WTC11 (cell line): ENCODE measurements at places on chromosomes 6 and 20. TPM values are rescaled to one million over a fixed set of nuclear protein-coding genes. Genes with fewer than 3 reads are reported as not detected.

DNA sequence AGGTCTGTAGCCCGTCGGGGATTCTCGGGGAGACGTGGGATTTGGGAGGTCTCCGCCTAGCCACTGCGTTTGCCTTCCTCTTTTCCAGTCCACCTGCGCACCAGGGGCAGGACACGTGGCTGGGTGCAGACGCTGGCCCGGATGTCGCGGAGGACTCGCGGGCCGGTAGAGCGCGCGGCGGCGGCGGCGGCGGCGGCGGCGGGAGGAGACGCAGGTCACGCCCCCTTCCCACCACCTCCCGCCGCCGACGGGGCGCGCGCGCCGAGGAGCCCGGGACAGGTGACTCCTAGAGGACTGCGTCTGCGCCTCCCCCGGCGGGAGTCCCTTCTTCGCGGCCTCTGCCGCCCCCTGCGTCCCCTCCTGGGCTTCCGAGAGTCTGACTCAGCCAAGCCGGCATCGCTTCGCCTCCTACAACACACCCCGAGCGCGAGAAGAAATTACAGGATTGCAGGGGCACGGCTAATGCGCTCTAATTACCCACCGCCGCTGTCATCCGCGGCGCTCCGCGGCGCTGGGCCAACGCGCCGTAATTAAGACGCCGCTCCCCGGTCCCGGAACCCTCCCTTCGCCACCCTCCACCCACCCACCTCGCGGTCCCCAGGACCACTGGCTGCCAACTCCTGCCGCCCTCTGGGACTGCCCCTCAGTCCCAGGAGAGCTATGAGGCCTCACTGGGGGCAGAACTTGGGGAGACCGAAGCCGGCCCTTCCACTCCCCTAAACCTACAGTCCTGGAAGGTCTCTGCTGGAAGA, 124.5 kb downstream of the MRPL14 start:
- peaks cover 66% of the 10 kb centered on the region for H3K4me1 ChIP-seq
- H3K27me3 ChIP-seq = peaks cover 37% of the 10 kb centered on the region
- H3K27ac ChIP-seq = no peak overlapping the region

- H3K27me3 ChIP-seq = peaks cover 12% of the 10 kb centered on the region
- H3K27ac ChIP-seq = no peak overlapping the region
- DNase-seq = no peak
Measured at GRCh38 chr20:733861-734260, 34.4 kb downstream of the SLC52A3 start.

DNA sequence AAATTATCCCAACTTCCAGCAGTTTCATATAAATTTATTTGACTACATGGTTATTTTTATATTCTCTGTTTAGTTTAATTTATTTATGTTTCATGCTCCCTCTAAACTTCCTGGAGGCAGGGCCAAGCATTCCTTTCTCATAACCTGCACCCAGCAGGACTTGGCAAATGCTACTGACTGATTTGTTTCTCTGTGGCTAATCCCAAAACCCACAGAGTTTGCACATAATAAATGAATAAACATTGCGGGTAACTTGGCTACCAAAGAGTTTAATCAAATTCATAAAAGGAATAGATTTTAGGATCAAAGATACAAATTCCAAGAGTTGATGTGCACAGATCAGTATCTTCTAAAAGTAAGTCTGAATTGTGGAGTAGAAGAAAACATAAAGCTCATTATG, 239.5 kb downstream of the SLC35F1 start:
- H3K4me3 ChIP-seq = no peak overlapping the region
- H3K36me3 ChIP-seq = no peaks in the 10 kb centered on the region
- H3K27me3 ChIP-seq = no peaks in the 10 kb centered on the region

- H3K27ac ChIP-seq = peak overlapping the region; percentile 89
- H3K36me3 ChIP-seq = peaks cover 17% of the 10 kb centered on the region
- no peak overlapping the region for H3K4me3 ChIP-seq
- no peaks in the 10 kb centered on the region for H3K27me3 ChIP-seq
- H3K4me1 ChIP-seq = peaks cover 16% of the 10 kb centered on the region
Measured at GRCh38 chr6:118810420-118811027, 83.4 kb upstream of the ASF1A start.

EDN1 gene
- total RNA-seq = 0.50 to 1.0 TPM (median 0.80 TPM) in 3 replicates

- no peaks in the 10 kb centered on the region; the same call in 1 of the 2 replicates for H3K27me3 ChIP-seq
- peaks cover 8% of the 10 kb centered on the region; the same call in 1 of the 2 replicates for H3K36me3 ChIP-seq
- H3K27ac ChIP-seq = no peak overlapping the region
- peak; percentile 52 for DNase-seq
- H3K4me1 ChIP-seq = peaks cover 4% of the 10 kb centered on the region
- H3K4me3 ChIP-seq = no peak overlapping the region
Measured at GRCh38 chr6:157267109-157267611, 56.2 kb downstream of the TMEM242 start.

KHDRBS2 gene
- 0.76 to 1.2 TPM (median 0.87 TPM) in 3 replicates for total RNA-seq

DNA sequence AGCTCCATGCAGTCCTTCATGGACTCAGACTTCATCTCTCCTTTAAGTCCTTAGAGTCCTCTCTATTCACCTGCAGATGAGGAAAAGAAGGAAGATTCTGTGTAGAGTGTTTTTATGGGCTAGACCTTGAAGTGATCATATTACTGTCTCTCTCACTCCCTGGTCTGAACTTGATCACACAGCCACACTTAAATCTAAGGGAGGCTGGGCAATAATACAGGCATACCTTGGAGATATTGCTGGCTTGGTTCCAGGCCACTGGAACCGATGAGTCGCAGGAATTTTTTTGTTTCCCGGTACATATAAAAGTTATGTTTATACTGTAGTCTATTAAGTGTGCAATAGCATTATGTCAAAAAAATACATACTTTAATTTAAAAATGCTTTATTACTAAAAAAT, 59.2 kb upstream of the FOXO3 start:
- peaks cover 12% of the 10 kb centered on the region for H3K4me1 ChIP-seq
- no peak overlapping the region for H3K4me3 ChIP-seq
- no peak for DNase-seq
- H3K27me3 ChIP-seq = no peaks in the 10 kb centered on the region

- H3K27ac ChIP-seq = peak overlapping the region; percentile 89
- no peak overlapping the region for H3K4me3 ChIP-seq
- H3K36me3 ChIP-seq = no peaks in the 10 kb centered on the region
- H3K27me3 ChIP-seq = no peaks in the 10 kb centered on the region
- no peaks in the 10 kb centered on the region for H3K4me1 ChIP-seq
- no peak for DNase-seq
Measured at GRCh38 chr20:62395311-62396242, 8.7 kb downstream of the RPS21 start.

DNA sequence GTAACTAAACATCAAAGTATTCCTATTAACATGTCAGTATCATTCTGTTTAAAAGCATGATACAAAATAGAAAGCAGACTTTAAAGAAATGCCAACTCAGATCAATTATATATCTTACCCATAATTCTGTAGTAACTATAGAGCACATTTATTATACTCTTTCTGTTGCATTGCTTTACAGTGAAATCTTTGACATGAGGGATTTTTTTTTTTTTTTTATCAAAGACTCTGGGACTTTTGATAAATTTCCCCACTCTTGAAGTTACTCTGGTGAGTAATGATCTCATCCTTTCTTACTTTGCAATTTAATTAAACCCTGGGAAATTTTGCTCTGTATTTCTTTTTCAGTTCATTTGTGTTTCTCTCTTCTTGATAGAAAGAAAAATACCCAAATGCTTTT, 17.4 kb downstream of the ADGRF4 start:
- no peaks in the 10 kb centered on the region for H3K27me3 ChIP-seq
- no peak overlapping the region for H3K27ac ChIP-seq
- H3K4me3 ChIP-seq = no peak overlapping the region
- no peaks in the 10 kb centered on the region for H3K4me1 ChIP-seq
- DNase-seq = no peak

DNA sequence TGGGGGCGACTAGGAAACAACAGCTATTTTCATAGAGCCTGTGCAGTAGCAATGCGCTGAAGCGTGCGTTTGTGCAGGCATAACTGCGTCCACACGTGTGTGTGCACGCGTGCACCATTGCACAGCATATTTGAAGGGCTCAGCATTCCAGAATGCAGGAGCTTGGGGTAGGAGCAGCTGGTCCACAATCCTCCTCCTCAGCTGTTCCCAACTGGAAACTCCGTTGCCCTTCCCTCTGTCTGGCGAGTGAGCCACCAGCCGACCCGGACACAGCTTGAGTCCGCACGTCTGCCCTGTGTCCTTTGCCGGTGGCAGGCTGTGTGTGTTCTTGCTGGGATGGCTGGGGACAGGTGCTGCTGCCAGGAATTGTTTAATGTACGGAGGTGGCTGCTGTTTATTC, 110.2 kb downstream of the SASH1 start:
- DNase-seq = no peak
- 0 out of 2 replicates have a peak, but pooled peaks cover 3% of the 10 kb centered on the region for H3K36me3 ChIP-seq
- H3K4me3 ChIP-seq = no peak overlapping the region
- H3K27me3 ChIP-seq = no peaks in the 10 kb centered on the region
- H3K27ac ChIP-seq = no peak overlapping the region
- H3K4me1 ChIP-seq = peaks cover 19% of the 10 kb centered on the region

DNA sequence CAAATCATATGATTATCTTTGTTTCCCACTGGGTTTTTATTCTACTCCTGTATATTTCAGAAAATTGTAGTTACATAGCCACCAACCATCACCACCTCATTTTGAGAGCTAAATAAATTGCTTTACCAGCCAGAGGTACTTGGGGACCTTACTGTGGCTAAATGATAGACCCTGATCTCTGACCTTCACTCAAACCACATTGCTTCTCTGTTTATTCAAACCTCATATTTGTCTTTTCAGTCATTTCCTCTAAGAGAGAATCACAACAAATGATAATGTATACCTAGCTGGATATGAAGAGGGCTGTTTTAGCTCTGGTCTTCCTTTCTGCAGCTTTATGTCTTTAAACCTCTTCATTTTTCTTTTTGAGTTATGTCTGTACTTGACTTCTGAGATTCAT, 142.8 kb downstream of the ADGB start:
- peaks cover 8% of the 10 kb centered on the region for H3K4me1 ChIP-seq
- H3K27ac ChIP-seq = no peak overlapping the region
- no peak for DNase-seq
- H3K4me3 ChIP-seq = no peak overlapping the region
- H3K27me3 ChIP-seq = no peaks in the 10 kb centered on the region; the same call in 1 of the 2 replicates

- H3K27me3 ChIP-seq = no peaks in the 10 kb centered on the region
- H3K4me1 ChIP-seq = peaks cover 15% of the 10 kb centered on the region
- DNase-seq = no peak
Measured at GRCh38 chr6:135195522-135195921, 14.4 kb downstream of the MYB start.

DNA sequence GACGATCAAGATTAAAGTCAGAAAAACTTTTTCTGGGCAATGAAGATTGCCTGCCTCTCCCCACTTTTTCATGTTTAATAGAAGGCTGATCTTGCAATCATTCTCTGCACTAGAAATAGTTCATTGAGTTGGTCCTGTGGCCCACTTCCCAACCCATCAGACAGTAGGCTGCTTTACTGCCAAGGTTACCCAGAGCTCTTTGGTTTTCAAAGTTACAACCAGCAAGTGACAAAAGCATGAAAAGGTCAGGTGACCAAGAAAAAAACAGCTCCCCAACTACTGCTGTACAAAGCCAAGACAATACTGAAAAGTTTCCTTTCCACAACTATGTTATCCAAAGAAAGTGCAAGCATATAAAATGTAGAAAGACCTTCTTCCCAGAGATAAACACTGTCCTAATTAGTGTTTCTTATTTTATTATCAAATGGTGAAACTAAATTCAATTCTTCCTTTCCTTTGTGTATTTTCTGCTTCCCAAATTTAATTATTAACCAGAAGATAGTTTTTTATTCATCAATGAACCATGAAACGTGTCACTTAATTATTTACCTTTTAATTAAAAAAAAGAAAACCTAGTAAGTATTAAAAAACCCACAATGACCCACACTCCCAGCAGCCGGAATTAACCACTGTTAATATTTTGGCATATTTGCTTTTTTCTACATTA, 16.6 kb downstream of the DNAAF9 start:
- peaks cover 5% of the 10 kb centered on the region for H3K4me1 ChIP-seq
- H3K27ac ChIP-seq = peak overlapping the region; percentile 65
- peaks cover 3% of the 10 kb centered on the region for H3K36me3 ChIP-seq
- no peaks in the 10 kb centered on the region for H3K27me3 ChIP-seq

LRRC1 gene
- total RNA-seq = 12.6 to 13.2 TPM (median 12.7 TPM) in 3 replicates

GRCh38 chr6:3328145-3328544, 69.4 kb downstream of the PSMG4 start:
- peak overlapping the region; percentile 79; the same call in 1 of the 2 replicates for H3K27ac ChIP-seq
- H3K36me3 ChIP-seq = 0 out of 2 replicates have a peak, but pooled peaks cover 5% of the 10 kb centered on the region
- DNase-seq = no peak

RRBP1 gene
- 161 to 171 TPM (median 162 TPM) in 3 replicates for total RNA-seq

GRCh38 chr6:37624121-37624520, 73.6 kb downstream of the MDGA1 start:
- no peak overlapping the region for H3K27ac ChIP-seq
- H3K4me3 ChIP-seq = no peak overlapping the region
- H3K4me1 ChIP-seq = peaks cover 8% of the 10 kb centered on the region
- DNase-seq = no peak
- H3K36me3 ChIP-seq = no peaks in the 10 kb centered on the region

RRAGD gene
- 14.1 to 25.4 TPM (median 18.0 TPM) in 3 replicates for total RNA-seq
